ENCODE measurements at places on chromosomes 3 and 15.

DNA sequence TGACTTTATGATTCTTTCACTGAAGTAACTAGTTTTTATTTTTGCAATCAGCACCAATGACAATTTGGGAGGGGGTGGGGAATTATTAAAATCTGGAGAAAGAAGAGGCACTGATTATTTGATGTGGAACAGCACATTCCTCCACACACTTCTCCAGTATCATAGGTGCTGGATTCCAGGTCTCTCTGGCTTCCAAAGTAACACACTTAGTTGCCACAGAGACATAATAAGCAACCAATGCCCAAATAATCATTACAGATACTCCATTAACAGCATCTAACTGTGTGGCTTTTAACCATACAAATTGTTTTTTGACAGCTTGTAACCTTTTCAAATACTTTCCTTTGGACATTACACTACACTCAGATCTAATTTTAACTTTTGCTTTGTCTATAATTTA, 131.0 kb upstream of the CDIN1 start:
- no peak for DNase-seq

- DNase-seq: no peak
Observed at GRCh38 chr3:143190101-143190500, 70.5 kb downstream of the CHST2 start.

DNA sequence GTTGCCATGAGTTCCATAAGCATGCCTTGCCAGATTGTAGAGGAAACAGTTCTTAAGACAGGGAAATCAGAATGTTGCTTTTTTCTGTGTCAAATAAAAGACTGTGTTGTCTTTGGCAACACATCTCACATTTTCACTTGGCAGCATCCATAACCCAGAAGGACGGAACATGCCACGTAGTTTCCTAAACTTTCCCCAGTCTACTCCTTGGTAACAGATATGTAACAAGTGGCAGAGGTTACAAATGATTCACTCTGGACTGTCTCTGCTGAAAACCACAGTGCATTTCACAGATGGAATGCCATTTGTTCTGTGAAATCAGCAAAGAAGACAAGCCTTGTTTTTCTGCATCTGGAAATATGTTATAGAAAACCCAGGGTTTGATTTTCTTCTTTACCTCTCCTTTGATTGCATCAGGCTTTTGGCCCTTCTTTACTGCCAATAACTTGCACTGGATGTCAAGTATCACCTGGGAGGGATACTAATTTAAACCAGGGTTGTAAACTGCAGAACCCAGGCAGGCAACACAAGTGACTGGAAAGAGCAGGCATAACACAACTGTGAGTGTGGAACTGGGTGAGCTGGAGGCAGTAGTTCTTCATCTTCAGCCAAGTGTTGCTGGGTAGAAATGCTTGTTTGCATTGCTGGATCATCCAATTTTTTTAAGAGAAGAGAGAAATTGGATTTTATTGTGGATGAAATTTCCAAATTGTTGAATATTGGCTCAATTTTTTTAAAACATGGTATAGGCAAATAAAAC, 124.4 kb upstream of the FOXB1 start:
- DNase-seq: no peak

- DNase-seq: no peak
Observed at GRCh38 chr3:31399271-31399670, 133.5 kb upstream of the STT3B start.

GRCh38 chr3:9211155-9211950, 38.1 kb downstream of the SRGAP3 start:
- no peak for DNase-seq

DNA sequence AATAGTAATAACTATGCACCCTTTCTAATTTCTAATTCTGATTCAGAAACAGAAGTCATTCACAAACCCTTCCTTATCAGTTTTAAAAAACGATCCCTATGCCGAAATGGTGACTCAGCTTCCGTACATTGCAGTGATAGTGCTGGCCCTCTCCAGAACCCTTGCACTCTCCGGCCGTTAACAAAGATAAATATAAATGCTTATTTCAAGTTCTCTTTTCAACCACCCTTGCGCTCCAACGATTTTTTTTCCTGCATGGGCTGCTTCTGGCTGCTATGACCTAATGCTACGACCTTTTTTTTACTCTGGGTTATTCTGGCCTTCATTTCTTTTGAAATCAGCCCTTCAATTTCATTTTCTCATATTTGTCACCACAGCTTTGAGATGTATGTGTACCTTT, 646.2 kb downstream of the NTRK3 start:
- DNase-seq: no peak

GRCh38 chr3:99145031-99145430, 243.5 kb upstream of the DCBLD2 start:
- DNase-seq: no peak

DNA sequence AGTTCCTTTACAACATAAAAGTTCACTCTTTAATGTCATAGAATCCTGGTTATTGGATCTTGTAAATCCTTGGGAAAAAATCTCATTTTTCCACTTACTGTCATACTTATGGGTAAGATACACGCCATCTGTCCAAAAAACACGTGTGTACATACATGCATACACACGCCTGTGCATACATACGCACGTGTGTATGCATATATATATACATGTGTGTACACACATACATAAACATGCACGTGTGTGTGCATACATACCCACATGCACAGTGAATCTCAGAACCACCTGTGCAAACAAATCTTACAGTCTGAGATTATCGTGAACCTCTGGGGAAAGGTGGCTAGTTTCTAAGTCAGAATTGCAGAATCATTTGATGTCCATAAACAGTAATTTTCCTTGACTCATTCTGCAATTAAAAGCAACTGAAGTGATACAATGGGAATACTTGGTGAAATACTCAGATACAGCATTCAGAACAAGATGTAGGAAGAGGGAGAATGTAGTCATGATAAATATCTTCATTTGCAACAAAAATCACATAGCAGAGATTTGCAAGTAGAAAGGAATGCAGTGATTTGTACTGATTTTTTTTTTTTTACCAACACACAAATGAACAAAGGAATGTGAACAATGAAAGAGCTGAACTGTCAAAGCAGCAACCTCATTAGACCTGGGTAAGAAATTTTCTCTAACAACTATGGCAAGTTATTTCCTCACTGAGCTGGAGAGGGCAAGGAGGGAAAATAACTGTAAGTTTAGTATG, 160.6 kb upstream of the POU1F1 start:
- no peak for DNase-seq

DNA sequence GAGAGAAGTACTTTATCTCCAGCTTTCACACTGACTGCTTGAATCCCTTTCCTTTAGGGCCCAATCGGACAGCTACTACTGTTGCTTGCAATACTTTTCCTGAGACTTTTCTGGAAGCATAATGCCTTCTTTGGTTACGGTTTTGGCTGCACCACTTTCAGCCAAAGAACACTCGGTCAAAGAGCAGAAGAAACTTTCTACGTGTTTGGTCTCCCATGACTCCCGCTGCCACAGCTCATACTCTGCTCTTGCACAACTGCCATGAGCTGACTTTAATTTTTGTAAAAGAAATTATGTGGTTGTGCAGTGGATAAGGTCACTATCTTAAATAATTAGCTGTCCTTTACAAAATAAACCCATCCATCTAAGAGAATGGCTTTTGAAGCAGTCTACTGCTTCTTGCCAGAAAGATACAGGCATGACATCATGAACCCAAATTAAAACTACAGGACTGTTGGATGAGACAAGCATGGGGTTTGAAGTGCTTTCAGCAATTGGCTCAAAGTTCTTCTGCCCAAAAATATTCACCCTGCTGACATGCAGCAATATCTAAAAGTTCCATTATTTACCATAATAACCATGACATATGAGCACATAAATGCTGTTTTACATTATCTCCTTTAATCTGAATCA, 42.0 kb downstream of the PROS1 start:
- DNase-seq: no peak

DNA sequence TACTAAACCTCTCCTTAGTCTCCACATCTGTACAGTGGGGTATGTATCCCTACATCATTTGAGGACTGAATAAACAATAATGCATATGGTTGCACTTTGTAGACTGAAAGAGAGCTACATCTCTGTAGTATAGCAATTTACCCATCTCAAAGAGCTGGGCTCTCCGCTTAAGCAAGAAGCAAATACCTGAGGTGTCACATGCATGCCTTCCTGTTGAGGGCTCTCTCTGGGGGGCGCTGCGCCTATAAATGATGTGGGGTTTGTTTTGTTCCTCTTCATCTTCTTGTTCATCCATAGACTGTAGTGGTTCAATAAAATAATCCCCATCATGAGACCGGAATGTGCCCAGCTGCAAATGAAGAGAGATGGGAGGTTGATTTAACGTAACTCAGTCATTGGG, 6.8 kb downstream of the ADAMTS9 start:
- no peak for DNase-seq

GRCh38 chr15:60656041-60656440, 177.1 kb upstream of the ICE2 start:
- no peak for DNase-seq

DNA sequence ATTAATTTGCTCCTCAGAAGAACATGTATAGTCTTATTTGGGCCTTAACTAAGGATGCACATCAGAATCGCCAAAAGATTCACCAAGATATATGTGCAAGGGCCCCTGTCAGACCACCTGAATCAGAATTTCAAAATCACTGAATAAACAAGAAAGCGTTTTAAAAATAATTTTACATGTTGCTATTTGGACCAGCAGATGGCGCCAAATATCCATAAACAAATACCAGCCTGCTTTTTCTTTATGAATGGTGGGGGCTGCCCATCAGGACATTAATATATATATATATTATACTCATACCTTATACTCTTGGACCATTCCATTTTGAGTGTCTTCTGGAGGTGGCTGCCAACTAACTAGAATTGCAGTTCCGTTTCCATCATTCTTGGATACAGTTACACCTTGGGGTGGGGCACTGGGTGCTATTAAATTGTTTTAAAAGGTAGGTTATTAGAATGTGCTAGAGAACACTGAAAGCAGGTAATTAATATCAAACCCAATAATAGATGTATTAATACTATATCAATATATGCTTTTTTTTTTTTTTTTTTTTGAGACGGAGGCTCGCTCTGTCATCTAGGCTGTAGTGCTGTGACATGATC, 1108.3 kb downstream of the ROBO1 start:
- no peak for DNase-seq

GRCh38 chr15:62035256-62035924, 24.9 kb downstream of the VPS13C start:
- no peak for DNase-seq

GRCh38 chr3:141124715-141125114, 73.6 kb downstream of the SPSB4 start:
- no peak for DNase-seq

- DNase-seq: no peak
Observed at GRCh38 chr3:165643425-165643824, 193.8 kb downstream of the BCHE start.

- no peak for DNase-seq
Observed at GRCh38 chr3:169968224-169968885, 1.7 kb downstream of the SEC62 start.

DNA sequence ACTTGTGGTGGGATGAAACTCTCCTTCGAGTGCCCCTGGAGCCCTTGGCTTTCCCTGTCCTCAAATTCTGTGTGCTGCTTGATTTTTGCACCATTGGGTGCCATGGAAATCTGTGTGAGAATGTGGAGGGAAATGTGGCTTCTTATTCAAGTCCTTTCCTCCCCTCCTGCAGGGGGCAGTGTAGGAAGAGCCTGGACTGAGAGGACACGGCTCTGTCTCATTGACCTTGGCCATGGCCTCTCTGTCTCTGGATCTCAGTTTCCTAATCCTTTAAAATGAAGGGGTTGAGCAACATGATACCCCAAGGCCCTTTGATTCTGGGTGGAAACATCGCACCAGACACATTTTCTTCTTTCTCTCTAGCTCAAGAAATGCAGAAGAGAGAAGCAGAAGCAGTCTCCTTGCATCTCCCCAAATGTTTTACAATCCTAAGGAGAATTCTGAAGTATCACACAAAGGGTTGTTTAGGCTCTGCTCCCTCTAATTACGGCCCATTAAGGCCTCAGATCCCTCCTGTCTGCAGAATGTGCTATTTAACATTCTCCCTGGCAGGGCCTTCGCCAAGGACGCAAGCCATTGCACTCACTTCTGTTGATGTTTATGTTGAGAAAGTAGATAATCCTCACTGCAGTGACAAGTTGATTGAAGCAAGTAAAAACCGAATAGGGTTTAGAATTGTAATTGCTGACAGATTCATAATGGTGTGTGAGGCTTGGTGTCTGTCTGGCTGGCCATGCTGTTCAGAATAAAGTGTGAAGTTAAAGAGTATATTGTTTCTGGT, 169.1 kb downstream of the TPRG1 start:
- DNase-seq: no peak

GRCh38 chr3:7333125-7333524, 472.2 kb downstream of the GRM7 start:
- DNase-seq: no peak

GRCh38 chr15:79954661-79955060, 16.3 kb downstream of the BCL2A1 start:
- no peak for DNase-seq

- DNase-seq: no peak
Observed at GRCh38 chr3:35929158-35929557, 289.8 kb downstream of the ARPP21 start.

GRCh38 chr3:161471211-161471610, 25.4 kb upstream of the OTOL1 start:
- DNase-seq: no peak

GRCh38 chr3:139944256-139944910, 9.4 kb downstream of the CLSTN2 start:
- DNase-seq: no peak

DNA sequence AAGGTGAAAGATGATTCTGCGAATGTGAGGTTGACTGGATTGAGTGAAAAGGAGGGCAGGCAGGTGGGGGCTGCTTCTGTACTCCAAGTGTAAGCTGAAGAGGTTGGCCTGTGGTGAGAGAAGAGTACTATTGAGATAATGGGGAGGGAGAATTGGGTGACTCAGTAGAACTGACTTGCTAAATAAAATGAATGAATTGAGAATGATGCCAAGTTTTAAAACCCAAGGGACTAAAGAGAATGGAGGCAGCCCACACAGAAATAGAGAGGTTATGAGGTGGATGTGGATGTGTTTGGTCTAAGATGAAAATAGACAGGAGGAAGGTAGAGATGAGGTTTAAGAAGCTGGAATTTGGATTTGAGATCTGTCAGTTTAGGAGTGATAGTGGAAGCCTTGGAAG, 5.9 kb downstream of the MME start:
- no peak for DNase-seq

- no peak for DNase-seq
Observed at GRCh38 chr3:14459787-14460186, 57.4 kb downstream of the SLC6A6 start.

- no peak for DNase-seq
Observed at GRCh38 chr3:105781871-105782270, 86.9 kb downstream of the CBLB start.

GRCh38 chr3:162586591-162586990, 1090.0 kb downstream of the OTOL1 start:
- no peak for DNase-seq

- no peak for DNase-seq
Observed at GRCh38 chr3:85592256-85592655, 633.5 kb downstream of the CADM2 start.

GRCh38 chr15:63004211-63004610, 38.3 kb upstream of the TPM1 start:
- no peak for DNase-seq

GRCh38 chr3:217948-218347, 21.4 kb downstream of the CHL1 start:
- DNase-seq: no peak

All from CD4-positive, alpha-beta T cell treated with Interleukin-4 for 1 hour (primary cell).